ENCODE measurements at places on chromosomes 6 and 20.

- no peak for DNase-seq
These were observed 59.3 kb downstream of the HNF4A start for GRCh38 chr20:44414808-44415207.

DNA sequence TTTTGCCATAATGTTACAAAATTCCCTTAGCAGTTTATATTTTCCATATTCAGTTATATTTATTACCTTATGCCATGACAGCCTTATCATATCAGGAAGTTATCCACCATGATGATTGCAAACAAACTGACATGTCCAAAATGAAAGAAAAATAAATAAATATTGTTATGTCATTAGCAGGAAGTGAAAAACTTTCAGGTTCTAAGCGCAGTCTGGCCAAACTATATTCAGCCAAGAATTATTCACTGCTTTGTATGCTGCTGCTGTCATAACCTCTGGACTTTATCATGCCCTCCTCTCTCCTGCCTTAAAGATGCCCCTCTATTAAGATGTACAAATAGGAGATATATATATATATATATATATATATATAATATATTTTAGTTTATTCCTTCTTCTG, 27.7 kb upstream of the DEFB112 start:
- DNase-seq = no peak

- DNase-seq = peak; percentile 40
These were observed 684 bp upstream of the DNAH8 start for GRCh38 chr6:38714239-38715015.

DNA sequence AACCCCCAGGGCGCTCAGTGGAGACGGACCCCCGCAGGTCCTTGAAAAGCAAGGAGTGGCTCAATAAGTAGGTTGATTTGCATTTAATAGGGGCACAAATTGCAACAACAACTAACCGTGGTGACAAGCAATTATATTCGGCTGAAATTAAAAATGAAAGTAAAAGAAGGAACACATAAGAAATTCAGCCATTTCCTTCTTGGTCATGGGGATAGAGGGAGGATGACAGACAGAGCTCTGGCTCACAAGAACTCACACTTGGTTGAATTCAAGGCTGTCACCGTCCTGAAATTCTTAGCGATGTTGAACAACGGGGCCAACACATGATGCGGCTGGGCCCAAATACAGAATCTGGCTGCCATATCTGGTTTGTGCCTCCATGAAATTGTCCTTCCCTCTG, 129.0 kb downstream of the EDN3 start:
- DNase-seq = no peak

GRCh38 chr6:42125231-42125630, 17.2 kb downstream of the C6orf132 start:
- no peak for DNase-seq

DNA sequence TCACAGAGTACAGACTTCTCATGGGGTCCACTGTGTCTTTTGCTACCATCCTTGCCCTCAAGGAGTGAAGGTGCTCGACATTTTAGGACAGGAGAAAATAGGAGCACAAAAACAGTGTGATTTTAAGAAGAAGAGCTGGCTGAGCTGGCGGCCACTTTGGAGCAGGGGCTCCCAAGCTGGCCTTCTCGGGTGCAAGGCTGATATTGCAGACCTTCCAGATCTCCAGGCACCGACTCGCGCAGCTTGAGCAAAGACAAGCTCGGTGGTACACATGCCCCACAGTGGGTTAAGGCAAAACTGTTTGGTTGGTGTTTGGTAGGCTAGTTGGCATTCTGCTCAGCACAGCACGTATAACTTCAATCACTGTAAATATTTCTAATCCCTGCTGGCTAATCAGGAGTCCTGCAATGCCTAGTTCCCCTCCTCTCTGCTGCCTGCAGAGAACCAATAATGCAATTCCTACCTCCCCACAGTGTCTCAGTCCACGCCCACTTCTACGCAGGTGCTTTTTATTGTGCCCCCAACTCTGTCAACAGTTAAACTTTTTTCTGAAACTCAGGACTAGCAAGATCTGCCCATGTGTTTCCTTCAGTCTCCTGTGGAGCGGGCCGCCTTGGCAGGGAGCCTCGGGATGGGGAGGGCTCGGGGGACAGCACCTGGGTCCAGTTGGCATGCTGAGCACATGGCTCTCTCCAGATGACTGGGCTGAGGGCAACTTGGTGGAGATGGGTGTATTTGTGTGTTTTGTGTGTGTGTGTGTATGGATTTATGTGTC, 12.7 kb upstream of the SMOC2 start:
- DNase-seq = no peak

GRCh38 chr6:38784506-38785235, 69.6 kb downstream of the DNAH8 start:
- no peak for DNase-seq

DNA sequence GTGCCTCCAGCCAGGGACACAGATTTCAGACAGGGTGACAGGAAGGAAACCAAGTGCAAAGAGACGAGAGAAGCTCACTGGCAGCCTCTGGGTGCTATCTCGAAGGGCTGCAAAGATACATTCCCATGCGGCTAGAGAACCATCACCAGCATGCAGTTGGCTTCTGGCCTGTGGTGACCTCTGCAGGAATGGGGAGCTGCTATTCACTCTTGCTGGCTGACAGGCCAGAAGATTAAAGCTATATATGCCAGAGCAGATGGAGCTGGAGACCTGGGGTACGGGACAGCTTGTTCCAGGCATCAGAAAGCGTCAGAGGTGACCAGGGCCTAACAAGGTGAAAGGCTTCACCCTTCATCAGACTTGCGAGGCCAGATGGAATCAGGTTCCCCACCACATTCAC, 20.0 kb downstream of the MAP1LC3A start:
- DNase-seq = no peak

DNA sequence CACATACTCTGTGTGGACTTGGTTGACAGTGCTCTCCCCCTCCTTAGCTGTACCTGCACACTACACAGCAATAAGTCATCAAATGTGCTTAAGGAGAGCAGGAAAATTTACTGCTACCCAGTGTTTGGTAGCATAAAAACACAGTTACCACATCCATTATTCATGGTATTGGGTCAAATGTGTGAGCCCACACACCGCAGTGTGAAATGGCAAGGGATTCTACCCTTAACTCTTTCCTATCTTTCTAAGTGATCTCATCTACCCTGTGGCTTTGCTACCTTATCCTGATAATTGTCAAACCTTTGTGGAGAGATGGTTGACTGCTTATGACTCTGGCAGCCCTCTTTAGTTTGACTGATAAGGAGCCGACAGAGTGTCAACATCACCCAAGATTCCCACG, 47.6 kb downstream of the STX11 start:
- DNase-seq = peak; percentile 34

All from activated CD4-positive, alpha-beta T cell treated with anti-CD3 and anti-CD28 coated beads, Interleukin-2, amount 50 U/mL, for 16 hours (primary cell).